ENCODE measurements at places on chromosomes 6 and 20.

GRCh38 chr6:167803816-167804215, 22.9 kb upstream of the AFDN start:
- no peak for DNase-seq

DNA sequence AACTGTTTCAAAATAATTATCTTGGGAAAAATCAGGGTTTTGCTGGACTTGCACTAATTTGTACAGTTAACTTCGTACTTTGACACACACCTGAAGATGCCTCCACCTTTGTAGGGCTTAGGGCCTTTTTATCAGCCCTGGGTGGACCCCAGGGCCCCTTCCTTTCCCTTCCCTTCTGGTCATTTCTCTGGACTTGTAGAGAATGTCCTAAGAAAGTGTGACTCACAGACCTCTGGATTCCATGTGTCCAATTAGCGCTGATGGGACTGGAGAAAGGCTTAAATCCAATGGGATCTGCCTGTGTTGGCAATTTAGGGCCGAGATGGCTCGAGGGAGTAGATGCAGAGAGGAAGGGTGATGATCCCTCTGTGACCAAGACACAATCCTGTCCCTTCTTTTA, 9.3 kb downstream of the TRIM15 start:
- DNase-seq, result no peak

GRCh38 chr6:32568561-32568960, 21.1 kb downstream of the HLA-DRB1 start:
- no peak for DNase-seq

GRCh38 chr6:113651920-113652319, 205.2 kb upstream of the MARCKS start:
- peak; percentile 33 for DNase-seq

- no peak for DNase-seq
Measured at GRCh38 chr20:10632721-10633509, 40.9 kb downstream of the JAG1 start.

DNA sequence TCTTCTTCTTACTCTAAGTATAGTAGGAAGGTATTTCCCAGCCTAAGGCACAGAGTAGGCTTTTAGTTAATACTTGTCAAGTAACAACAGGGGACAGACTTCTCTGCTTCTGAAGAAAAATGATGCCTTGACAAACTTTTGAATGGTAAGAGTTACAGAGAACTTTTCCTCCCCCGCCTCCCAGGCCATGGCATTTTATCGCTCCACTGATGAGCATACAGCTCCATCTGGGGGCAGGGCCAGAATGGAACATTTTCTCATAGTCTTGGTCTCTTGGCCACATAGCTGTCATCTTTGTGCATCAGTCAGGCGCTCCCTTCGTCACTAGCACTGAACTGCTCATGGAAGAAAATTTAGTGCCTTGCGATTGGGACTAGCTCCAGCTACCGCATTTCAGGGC, 1066.8 kb upstream of the CITED2 start:
- no peak for DNase-seq

DNA sequence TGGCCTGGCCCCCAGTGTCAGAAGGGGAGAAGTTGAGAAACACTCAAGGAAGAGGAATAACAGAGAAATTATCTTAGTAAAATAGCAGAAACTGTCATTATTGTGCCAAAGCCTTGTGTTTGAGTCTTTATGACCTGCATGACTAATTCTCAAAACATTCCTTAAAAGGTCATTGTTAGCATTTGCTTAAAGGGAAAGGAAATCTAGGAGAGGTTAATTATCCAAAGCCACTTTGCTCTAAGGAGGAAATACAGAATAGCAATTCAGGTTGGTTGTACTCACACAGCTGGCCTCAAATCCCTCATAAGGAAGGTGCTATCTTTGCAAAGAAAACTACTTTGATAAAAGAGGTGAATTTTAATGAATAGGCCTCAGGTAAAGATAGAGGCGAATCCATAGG, 516.7 kb downstream of the CBLN4 start:
- no peak for DNase-seq

DNA sequence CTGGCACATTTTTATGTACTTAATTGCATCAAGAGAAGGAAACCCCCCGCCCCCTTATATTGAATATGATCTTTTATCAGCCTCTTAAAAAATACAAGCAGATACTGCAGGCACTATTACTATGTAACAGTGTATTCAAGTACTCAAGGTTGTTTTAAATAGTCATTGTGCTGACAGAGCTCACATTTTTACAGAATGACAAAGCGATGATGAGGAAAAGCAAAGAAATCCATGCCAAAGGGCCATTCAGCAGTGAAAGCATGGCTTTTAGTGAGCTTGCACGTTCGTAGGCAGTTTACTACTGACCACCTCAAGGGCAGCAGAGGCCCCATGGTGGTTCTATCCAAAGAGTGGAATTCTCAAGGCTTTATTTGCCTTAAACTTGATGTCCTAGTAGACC, 146.8 kb downstream of the RPS12 start:
- no peak for DNase-seq

GRCh38 chr20:60903325-60903971, 348.6 kb upstream of the CDH4 start:
- DNase-seq, result no peak

- DNase-seq, result no peak
Measured at GRCh38 chr6:144935661-144936060, 650.5 kb downstream of the UTRN start.

DNA sequence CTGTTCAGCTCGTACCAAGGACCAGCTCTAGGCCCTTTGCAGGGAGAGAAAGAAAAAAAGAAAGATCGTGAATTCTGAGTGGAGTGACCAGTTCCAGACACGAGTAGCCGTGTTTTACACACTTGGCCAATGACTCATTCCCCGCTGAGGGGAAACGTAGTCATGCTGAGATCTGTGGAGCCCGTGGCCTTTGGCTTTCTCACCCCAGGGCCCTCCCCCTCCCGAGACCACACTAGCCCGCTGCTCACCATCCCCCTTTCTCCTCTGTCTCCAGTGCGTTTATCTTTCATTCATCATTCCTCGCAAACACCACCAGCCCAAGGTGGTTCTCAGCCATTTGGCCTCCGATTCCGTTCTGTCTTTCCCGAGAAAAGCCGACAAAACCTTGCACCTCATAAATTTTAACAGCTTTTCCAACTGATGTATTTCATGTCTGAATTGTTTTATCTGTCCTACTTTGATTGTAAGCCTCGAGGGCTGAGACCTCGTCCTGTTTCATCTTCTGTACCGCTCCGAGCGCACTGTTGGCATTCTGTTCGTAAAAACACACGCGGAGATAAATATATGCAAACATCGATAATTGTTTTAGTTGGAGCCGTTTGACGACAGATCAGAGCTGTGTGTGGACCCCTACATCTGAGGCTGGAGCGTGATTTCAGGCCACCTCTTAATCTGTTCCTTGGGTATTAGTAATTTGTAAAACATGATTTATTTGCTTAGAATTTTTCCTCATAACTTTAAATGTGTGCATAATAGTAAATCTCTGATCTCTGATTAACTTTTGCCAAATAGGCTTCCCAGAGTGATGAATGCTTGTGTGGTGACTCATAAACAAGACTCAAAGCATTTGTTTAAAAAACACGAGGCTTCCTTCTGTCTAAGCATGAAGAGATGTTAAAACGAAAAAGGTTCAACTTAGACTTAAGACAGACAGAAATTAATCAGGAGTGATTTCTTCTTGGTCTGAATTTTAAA, 336.6 kb downstream of the CDH4 start:
- no peak for DNase-seq

- no peak for DNase-seq
Measured at GRCh38 chr6:111456208-111456607, 26.8 kb downstream of the REV3L start.

DNA sequence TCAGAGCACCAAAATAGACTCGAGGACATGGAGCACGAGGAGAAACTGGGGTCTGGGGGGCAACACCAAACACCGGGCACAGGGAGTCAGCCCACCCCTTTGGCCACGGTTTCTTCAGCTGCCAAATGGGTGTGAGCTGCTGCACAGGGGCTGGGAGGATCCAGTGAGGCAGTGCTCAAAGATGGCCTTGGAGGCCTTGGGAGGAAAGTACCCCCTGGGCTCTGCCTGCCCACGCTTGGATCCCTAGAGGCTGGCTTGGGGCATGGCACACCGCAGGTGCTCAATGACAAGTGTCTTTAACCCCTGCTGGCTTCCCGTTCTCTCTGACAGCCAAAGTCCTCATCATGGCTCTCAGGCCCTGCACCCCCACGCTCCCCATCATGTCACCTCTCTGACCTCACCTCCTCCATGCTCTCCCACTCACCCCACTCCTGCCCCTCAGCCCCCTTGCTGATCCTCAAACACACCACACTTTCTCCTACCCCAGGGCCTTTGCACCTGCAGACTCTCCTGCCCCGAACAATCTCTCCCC, 190.3 kb downstream of the ANKRD60 start:
- no peak for DNase-seq

GRCh38 chr6:39114388-39114703, 640 bp downstream of the SAYSD1 start:
- no peak for DNase-seq

DNA sequence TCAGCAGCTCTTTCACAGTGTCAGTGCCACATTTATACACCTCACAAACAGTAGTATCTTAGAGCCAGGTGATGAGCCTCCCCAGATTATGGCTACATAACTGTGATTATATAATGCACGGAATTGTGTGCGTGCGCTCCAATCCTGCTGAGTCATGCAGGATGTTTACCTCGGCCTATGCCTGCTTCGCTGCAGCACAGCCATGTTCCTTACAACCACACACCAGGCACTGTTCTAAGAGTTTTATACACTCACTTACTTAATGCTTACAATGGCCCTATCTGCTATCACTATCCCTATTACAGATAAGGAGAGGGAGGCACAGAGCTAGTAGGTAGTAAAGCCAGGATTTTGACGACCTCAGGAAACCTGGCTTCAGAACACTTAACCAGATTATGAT, 7.3 kb downstream of the ZKSCAN3 start:
- DNase-seq, result peak; percentile 56

GRCh38 chr6:157954150-157955117, 27.2 kb upstream of the SYNJ2 start:
- DNase-seq, result no peak

GRCh38 chr20:53579581-53580375, 13.9 kb downstream of the ZNF217 start:
- peak; percentile 57 for DNase-seq

DNA sequence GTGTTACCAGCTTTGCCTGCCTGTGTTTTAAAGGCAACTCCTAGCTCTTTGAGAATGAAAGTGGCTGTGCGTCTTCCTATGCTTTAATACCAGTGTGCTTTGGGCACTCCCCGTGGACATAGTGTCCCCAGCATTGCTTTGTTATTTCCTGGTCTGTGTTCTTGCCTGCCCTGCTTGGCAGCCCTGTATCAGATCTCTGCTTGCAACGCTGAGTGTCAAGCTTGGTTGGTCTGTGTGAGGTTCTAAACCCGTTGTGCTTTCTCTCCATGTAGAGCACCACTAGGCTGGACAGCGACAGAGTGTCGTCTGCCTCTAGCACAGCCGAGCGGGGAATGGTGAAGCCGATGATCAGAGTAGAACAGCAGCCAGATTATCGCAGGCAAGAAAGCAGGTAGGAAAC, 80.2 kb downstream of the AFDN start:
- no peak for DNase-seq

DNA sequence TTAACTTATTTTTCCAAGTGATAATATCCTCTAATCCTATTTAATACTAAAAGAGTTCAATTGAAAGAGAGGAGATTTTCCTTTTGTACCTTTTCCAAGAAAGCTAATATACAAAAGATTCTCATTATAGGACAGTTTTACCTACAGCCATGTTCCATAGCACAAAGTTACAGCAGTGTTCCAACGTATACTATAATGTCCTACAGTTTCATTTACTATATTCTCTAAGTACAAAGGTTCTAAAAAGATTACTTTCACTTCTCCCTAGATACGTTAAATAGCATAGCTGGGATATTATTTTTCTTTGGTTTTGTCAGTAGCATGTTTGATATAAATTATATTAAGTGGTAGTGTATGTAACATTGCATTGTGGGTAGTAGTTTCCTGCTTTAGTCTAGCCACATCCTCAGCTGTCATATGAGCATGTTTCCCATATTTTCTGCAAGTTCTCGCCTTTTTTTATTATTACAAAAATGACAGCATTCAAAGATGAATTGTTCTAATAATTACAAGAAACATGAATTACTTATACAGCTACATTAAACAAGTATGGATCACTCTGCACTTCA, 4.4 kb upstream of the RUNX2 start:
- DNase-seq, result no peak

- DNase-seq, result no peak
Measured at GRCh38 chr6:19070520-19070919, 683.4 kb downstream of the RNF144B start.
